ENCODE measurements at places on chromosomes 6 and 20.

DNA sequence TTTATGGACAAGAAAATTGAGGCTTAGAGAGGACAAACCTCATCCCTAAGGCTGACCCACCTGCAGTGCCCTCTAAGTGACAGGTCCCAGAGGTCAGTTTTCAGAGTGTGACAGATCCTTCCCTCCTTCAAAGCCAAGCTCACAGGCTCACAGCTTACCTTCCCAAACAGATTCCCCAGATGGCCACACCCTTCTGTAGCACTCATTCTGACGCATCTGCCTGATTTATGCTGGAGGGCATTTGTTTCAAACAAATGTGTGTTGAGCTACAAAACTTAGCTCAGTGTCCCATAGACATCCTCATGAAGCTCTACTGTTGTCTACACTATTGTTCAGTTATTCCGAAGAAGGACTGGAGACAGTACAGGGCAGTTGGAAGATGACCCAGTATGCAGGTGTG lies 60.6 kb upstream of the RIN2 start:
- DNase-seq = no peak

DNA sequence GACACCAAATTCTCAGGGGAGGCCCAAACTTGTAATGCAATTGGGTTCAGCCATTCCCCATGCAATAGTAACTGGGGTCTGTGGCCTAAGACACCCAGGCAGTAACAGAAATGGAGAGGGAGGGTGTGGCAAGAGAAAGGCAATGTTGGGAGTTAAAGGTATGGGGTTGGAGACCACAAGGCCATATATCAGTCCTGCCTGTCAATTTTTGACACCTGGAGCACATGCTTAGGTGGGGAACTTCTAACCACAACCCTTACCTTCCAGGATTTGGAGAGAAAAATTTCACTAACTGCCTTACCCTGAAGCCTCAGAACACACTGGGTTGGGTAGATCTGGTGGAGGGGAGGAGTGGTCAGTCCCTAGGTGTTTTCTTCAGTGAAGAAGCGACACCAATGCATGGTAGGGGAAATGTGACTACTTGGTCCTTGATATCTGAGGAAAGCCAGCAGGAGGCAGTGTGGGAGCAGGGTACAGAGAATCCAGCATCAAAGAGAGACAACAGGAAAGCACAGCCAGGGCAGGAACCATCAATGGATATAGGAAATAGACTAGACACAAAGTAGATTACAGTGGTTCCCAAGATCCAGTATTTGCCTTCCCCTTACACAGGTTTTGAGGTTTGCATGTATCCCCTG lies 6.8 kb upstream of the USP49 start:
- DNase-seq = peak; percentile 75

GRCh38 chr6:163862701-163863100 lies 448.2 kb downstream of the QKI start:
- no peak for DNase-seq

- no peak for DNase-seq
Measured at GRCh38 chr20:45983279-45983743, 11.3 kb upstream of the ZNF335 start.

DNA sequence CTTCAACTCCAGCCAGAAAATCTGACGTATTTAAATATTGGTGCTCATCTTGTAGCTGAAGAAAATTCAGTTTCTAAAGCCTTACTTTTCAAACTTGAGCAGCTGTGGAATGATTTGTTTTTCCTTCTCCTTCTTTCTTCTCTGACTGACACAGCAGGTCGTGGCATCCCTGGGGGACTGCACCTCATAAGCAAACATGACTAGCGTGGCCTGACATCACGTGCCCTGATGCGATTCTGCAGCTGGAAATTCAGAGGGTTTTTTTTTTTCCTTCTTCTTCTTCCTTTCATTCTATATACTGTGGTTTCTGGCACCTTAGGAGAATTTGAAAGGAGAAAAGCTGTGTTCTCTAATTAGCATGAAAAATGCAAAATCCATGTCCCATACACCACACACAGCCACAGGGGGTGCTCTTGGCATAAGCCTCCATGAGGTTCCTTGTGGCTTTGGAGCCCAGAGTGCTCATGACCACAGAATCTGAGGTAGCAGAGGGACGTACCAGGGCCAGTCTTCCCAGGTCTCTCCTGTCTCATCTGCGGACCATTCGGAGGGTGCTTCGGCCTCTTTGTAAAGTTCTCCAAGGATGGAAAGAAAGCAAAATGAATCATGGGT lies 258.5 kb upstream of the CDH4 start:
- no peak for DNase-seq

- DNase-seq = no peak
Measured at GRCh38 chr6:18613319-18613925, 226.3 kb downstream of the RNF144B start.

DNA sequence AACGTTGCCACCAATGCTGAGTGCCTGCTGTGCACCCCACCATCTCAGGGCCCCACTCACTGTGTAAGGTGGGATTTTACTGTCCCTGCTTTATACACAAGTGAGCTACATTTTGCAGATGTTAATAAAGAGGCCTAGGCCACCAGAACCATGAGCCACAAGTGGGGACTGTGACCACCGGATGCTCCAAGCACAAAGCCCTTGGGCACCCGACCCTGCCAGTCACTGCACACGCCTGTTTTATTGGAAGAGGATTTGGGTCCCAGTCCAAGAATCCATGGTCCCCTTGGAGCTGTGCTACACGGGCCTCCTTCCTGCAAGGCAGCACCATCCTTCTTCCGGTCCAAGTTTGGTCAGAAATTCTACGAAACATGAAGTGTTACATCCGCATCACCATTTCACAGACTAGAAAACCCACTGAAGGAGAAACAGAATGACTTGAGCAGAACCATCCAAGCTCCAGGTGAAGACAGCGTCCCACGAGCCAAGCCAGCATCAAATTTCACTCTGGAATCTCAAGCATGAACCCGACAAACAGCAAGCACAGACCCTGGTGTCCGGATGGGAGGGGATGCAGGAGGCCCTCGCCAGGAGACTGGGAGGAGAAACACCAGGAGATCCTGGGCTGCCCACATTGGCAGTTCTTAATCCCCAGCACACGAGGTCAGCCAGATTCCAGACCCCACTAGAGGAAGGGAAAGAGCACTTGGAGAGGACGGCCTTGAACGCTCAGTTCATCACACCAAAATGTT lies 226.9 kb downstream of the DLL1 start:
- no peak for DNase-seq

DNA sequence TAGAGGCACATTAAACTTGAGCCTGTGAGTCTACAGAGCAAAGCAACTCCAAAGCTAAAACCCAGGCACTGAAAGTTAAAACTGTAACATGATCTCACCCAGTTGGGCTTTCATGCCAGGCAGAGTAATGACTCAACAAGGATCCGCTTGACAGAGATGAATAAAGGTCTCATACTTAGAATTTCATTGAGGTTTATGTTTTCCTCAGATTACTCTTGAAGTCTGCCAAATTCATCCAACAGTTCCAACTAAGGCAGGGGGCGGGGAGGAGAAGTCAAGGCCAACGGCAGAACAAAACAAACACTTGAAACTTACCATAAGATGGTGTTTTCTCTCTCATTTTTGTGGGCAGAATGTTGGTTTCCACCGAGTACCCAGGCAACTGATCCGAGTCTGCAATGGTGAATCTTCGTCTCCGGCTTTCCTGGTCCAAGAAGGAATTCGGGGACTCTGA lies 54.0 kb upstream of the IPCEF1 start:
- DNase-seq = peak; percentile 77

- no peak for DNase-seq
Measured at GRCh38 chr20:34636648-34637047, 40.2 kb downstream of the PIGU start.

GRCh38 chr6:163834226-163834970 lies 419.9 kb downstream of the QKI start:
- DNase-seq = no peak

- no peak for DNase-seq
Measured at GRCh38 chr6:46381057-46381456, 110.2 kb downstream of the RCAN2 start.

DNA sequence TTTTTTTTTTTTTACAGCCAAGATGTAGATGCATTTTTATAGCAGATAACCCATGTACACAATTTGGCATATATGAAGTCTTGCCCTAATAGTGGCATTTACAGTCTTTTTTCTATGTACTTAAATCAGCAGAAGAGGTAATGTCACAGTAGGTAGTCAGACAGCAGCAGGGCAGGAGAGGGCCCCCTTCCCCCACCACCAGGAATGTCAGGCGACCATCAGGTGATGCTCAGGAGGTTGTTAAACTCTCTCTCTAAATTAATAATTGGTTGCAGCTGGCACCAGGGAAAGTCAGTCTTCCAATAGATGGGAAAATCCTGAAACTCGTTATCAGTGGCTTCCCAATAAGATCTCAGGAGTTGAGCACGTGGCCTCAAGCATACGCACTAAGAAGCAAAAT lies 188.0 kb upstream of the ADGRB3 start:
- DNase-seq = no peak

GRCh38 chr20:13174402-13174801 lies 46.7 kb upstream of the ISM1 start:
- no peak for DNase-seq

DNA sequence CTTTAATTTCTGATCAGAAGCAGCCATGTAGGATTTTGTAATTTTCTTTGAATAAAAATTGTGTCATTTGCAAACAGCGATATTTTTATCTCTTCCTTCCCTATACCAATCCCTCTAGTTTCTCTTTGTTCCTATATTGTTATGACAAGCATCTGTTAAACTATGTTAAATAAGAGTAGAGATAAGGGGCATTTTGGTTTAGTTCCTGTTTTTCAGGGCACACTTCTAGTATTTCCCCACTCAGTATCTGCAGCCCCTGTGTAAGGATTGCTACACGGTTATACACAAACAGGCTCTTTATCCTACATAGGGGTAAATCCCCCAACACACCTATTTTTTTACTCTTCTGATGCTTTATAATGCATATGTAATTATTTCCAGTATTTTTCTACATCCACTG lies 42.1 kb downstream of the TRERF1 start:
- no peak for DNase-seq

GRCh38 chr6:15824811-15825210 lies 162.0 kb upstream of the DTNBP1 start:
- no peak for DNase-seq

GRCh38 chr20:20692587-20692986 lies 19.9 kb downstream of the RALGAPA2 start:
- DNase-seq = no peak

DNA sequence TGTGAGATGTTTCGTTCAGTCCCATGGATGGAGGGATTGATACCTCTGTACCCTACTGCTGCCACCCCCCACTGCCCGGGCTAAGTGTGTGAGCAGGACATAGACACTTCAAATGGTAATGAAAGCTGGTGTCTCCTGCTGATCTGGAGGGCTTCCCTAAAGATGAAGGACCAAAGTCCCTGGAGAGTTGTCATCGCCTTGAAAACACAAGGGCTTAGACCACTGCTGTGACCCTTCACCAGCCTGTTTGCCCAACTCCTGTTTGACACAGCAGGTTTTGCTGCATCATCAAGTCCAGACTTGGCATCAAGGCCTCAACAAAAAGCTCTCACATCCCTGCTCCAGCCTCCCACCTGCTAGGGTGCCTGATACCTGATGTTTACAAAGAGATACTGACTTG lies 57.9 kb upstream of the FAM8A1 start:
- DNase-seq = no peak

DNA sequence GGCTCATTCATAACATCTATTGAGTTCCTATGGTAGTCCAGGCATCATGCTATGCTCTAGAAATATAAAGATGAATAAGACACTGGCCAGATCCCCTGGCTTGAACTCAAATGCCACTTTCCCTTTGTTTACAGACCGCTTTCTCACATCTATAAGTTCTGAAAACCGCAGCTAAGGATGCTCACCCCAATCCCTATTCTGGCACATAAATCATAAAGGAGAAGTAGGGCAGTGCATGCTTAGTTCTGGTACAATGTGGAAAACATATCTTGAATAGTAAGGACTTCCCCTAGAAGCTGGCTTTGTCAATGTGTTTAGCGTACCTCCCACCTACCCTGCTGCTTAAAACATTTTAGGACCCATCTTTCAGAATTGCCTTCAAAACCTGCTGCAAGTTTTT lies 26.4 kb downstream of the MRS2 start:
- DNase-seq = no peak

- DNase-seq = peak; percentile 54
Measured at GRCh38 chr20:43537921-43538877, 20.6 kb upstream of the SGK2 start.

DNA sequence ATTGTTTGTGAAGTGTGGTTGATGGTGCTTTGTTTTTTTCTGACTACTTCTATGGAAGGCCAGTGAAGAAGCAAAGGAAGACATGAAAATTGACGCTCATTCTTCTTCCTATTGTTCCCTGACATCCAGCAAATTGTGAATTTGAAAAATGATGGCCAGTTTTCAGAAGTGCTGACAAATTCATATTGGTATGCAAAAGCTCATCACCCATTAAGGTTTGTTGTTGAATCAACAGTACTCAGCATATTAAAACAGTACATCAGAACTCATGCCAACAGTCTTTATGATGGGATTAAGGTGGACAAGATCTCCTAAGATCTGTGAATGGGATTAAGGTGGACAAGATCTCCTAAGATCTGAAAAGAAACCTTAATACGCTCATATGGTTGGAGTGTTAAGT lies 1.0 kb upstream of the MTG2 start:
- DNase-seq = no peak

DNA sequence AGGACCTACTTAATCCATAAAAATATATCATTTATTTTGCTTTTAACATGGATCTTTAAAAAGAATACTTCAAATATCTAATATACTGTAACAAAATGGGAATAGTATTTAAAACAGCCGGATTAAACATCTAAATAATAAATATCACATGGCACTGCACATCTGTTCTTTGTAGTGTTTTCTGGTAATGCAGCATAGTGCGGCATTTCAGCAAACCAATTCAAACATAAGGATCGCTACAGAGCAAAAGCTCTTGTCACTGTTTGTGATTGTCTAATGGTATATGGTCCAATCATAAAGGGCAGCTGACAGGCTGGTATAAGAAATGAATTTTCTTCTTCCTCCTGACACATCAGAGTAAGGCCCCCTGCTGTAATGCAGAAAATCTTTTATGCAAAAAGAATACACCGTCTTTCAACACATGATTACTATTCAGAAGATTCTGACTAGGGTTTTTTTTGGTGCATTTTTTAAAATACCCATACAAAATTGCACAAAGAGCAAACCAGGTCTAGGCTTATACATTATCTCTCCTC lies 40.0 kb upstream of the POU3F2 start:
- no peak for DNase-seq

GRCh38 chr6:86273936-86274335 lies 631.2 kb upstream of the SYNCRIP start:
- no peak for DNase-seq

DNA sequence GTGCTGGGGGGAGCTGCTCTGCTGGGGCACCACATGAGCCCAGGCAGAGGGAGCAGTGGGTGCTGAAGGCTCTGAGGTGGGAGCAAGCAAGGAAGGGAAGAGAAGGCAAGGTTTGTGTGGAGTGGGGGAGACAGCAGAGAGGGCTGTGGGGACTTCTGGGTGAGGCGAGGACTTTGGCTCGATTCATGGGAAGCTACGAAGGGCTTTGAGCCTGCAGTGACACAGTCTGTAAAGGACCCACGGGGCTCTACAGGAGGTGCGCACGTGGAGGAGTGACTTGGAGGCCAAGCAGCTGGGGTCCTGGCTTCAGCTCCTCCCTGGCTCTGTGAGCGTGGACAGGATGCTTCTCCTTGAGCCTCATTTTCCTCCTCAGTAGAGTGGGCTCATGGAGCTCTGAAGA lies 29.1 kb upstream of the CSNK2A1 start:
- DNase-seq = no peak
